ENCODE measurements at places on chromosomes 13 and 19. TPM values are rescaled to one million over a fixed set of nuclear protein-coding genes. Genes with fewer than 3 reads are reported as not detected.

GRCh38 chr13:29887686-29888085, 37.3 kb upstream of the UBL3 start:
- no peak for DNase-seq

DNA sequence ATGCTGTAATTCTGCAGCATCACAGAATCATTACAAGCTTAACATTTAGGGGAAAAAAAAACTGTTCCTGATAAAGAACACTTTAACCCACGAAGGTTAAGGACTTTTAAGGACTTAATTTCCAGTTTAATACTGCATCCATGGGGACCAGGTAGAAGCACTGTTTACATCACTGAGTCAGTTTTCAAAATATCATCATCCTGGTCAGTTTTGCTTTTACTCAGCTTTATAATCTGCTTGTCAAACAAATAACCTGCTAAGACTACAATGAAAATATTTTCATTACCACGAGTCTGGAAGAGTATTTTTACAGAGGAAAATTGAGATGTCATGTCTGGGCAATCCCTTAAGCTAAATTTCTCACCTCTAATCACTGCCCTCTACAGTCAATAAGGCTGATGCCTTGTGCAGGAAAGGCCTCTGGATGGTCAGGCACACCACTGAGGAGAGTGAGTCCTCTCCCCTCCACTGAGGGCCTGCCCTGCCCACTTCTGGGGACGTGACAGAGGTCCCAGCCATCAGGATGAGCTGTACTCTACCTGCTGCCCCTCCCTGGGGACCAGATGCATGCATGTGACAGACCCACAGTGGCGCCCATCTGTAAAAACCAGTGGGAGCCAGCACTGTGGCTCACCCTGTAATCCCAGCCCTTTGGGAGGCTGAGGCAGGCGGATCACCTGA, 31.0 kb downstream of the FOXO1 start:
- no peak for DNase-seq

GRCh38 chr19:49975051-49975450, 14.1 kb upstream of the SIGLEC11 start:
- DNase-seq, result no peak

- no peak for DNase-seq
These were observed 101.5 kb downstream of the STARD13 start for GRCh38 chr13:33184112-33184490.

DNA sequence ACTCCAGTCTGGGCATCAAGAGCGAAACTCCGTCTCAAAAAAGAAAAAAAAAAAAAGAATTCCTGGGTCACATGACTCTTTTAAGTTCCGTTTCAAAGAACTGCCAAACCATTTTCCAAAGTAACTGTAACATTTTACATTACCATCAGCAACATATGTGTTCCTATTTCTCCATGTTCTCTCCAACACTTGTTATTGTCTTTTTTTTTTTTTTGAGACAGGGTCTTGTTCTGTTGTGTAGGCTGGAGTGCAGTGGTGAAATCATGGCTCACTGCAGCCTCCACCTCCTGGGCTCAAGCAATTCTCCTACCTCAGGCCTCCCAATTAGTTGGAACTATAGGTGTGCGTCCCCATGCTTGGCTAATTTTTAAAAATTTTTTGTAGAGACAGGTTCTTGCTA, 6.5 kb downstream of the LGALS7B start:
- no peak for DNase-seq

GRCh38 chr13:98900442-98900841, 77.4 kb downstream of the DOCK9 start:
- no peak for DNase-seq

GRCh38 chr13:30145709-30146367, 161.5 kb downstream of the KATNAL1 start:
- no peak for DNase-seq

Gene DPF1
- 0.39 TPM for total RNA-seq

GRCh38 chr19:18966307-18966706, 25.3 kb upstream of the HOMER3 start:
- DNase-seq, result no peak

Measured in left lung (tissue), 14 donors.